ENCODE measurements at places on chromosomes 2 and 18. TPM values are rescaled to one million over a fixed set of nuclear protein-coding genes. Genes with fewer than 3 reads are reported as not detected.

The CFAP65 gene
- not detected for total RNA-seq

The GRP gene
- total RNA-seq = 0.98 TPM

The APOB gene
- total RNA-seq = 4.4 TPM

The FBXO15 gene
- not detected for total RNA-seq

The HADHA gene
- total RNA-seq = 194 TPM

All from esophagus muscularis mucosa (tissue), 4 donors.